ENCODE measurements at places on chromosomes 16 and 17. TPM values are rescaled to one million over a fixed set of nuclear protein-coding genes. Genes with fewer than 3 reads are reported as not detected.

The ESRP2 gene
- 45.8 TPM for total RNA-seq

GRCh38 chr16:88383401-88384221 is 852 bp downstream of the ZNF469 start:
- DNase-seq = no peak

GRCh38 chr16:84650062-84650991 is 2.0 kb downstream of the KLHL36 start:
- no peak for DNase-seq

DNA sequence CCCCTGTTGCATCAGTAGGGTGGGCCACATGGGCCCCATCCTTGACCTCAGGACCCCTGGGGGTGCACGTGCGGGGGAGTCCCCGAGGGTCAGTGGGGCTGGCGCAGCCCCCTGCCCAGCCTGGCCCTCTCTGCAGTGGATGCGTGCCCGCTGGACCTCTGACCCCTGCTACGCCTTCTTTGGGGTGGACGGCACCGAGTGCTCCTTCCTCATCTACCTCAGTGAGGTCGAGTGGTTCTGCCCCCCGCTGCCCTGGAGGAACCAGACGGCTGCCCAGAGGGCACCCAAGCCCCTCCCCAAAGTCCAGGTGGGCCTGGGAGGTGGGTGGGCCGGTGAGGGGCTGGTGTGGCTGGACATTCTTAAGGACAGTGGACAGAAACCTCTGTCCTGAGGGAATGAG is 35.9 kb downstream of the MGAT5B start:
- no peak for DNase-seq

DNA sequence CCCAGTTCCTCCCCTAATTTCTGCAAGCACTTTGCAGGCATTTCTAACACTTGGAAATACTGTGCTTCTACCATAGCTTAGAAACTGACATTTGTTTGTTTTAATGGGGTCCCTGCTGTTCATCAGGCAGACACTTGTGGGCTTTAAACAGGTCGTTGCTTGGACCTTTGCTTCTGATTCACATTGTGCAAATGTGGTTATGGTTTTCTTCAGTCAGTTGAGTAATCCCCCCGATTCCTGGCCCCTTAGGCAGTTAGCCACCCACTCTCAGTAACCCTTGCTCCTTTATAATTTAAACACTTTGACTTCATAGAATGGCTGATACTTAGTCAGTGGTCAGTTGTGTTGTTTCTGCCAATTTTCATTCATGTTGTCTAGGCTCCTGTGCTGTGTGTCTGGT is 39.4 kb downstream of the SLC47A1 start:
- no peak for DNase-seq

GRCh38 chr17:64502021-64502420 is 4.1 kb downstream of the DDX5 start:
- DNase-seq = no peak

GRCh38 chr17:301681-302299 is 50.8 kb downstream of the RPH3AL start:
- no peak for DNase-seq

GRCh38 chr17:16875662-16876061 is 96.3 kb downstream of the TNFRSF13B start:
- no peak for DNase-seq

- no peak for DNase-seq
Measured at GRCh38 chr16:50408001-50408561, 39.3 kb upstream of the BRD7 start.

All from H1 (cell line).